ENCODE measurements at places on chromosomes 7 and 10.

DNA sequence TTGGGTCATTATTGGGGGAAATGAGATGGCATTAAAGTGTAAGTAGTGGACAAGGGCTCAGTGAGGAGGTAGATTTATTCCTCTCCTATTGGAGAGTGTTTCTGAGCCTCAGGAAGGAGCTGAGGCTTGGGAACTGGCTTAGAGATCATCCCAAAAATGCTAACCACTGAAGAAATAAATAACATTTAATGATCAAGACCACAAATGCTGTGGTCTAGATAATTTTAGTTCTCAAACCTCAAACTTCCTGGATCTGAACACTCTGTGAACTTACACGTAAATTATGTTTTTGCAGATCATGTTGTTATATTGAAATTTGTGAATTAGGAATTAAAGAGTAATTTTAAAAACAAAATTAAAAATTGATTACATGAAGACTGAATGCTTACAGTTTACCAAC lies 27.3 kb downstream of the MDFIC start:
- peaks cover 6% of the 10 kb centered on the region for H3K36me3 ChIP-seq
- no peak overlapping the region for H3K27ac ChIP-seq
- DNase-seq = no peak
- no peaks in the 10 kb centered on the region for H3K27me3 ChIP-seq
- no peaks in the 10 kb centered on the region for H3K4me1 ChIP-seq
- no peak overlapping the region for H3K4me3 ChIP-seq

DNA sequence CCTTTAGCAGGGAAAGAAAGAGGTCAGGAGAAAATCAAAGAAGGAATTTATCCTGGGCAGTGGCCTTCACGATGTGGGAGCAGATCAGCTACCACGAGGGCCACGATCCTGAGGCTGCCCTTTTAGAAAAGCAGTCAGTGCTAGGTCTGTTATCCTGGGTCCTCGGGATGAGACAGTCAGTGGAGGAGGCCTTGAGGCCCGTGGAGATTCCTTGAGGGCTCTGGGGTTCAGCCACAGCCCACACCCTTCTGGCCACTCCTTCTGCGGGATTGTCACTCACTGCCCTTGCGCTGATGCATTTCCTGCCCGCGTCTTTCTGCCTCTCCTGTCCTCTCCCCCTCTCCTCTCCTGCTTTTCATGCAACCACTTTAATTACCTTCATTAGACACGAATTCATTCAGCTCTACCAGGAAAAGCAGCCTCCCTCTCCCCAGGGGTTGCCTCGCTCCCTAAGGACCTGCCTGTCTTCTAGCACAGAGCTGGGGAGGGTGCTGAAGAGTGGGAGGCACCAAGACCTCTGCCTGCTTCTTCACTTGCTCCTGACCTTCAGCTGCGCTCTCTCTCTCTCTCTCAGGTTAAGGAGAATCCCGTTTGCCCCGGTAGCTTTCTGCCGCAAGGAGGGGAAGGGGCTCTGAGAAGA lies 42.6 kb upstream of the LRRC4 start:
- H3K36me3 ChIP-seq = peaks cover 6% of the 10 kb centered on the region
- H3K27ac ChIP-seq = no peak overlapping the region
- DNase-seq = no peak

- H3K36me3 ChIP-seq = no peaks in the 10 kb centered on the region
- H3K4me1 ChIP-seq = peaks cover 32% of the 10 kb centered on the region
- H3K27ac ChIP-seq = peak overlapping the region; percentile 88
- no peaks in the 10 kb centered on the region for H3K27me3 ChIP-seq
- no peak overlapping the region for H3K4me3 ChIP-seq
Observed at GRCh38 chr10:71695502-71696476, 23.8 kb downstream of the C10orf105 start.

- no peak overlapping the region for H3K27ac ChIP-seq
- no peak for DNase-seq
- no peaks in the 10 kb centered on the region for H3K27me3 ChIP-seq
- H3K4me3 ChIP-seq = peak overlapping the region; percentile 82
- no peaks in the 10 kb centered on the region for H3K36me3 ChIP-seq
Observed at GRCh38 chr10:100007231-100008141, 2.3 kb downstream of the DNMBP start.

GRCh38 chr7:141071855-141072547 lies 1.9 kb upstream of the TMEM178B start:
- peak overlapping the region; percentile 59 for H3K4me3 ChIP-seq
- no peak for DNase-seq
- H3K27me3 ChIP-seq = peaks cover 31% of the 10 kb centered on the region

DNA sequence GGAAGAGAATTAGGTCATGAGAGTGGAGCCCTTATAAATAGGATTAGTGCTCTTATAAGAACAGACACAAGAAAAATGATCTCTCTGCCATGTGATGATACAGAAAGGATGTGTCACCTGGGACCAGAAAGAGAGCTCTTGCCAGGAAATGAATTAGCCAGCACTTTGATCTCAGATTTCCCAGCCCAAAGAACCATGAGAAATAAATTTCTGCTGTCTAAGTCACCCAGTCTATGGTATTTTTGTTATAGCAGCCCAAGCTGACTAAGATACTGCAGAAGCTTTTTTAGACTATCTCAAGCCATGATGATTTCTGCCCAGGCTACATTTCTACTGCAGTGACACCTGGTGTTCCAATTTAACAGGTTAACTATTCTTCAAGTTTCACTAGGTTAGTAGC lies 84.8 kb downstream of the RSU1 start:
- H3K36me3 ChIP-seq = peaks cover 21% of the 10 kb centered on the region
- no peak overlapping the region for H3K27ac ChIP-seq
- no peaks in the 10 kb centered on the region for H3K4me1 ChIP-seq
- no peak overlapping the region for H3K4me3 ChIP-seq
- DNase-seq = no peak

DNA sequence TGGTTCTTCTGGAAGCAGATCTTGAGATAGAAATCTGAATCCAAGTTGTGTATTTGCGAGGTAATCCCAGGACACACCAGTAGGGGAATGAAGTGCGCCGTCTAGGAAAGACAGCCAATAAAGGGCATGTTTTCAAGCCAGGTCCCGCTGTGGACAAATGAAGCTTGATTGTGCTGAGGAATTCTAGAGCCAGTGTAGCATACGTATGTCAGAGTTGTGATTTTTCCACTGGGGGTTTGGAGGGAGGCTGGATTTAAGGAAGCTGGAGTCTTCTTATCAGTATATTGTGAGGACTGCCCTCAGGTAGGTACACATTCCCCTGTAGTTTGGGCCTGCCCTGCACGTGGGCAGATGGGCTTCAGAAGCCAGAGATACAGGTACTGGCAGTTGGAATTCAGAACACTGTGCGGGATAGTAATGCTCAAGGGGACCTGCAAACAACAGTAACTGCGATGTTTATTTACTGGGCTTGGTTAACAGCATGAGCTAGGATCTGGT lies 50.9 kb downstream of the GALNT11 start:
- H3K27me3 ChIP-seq = no peaks in the 10 kb centered on the region
- no peak overlapping the region for H3K4me3 ChIP-seq
- DNase-seq = no peak
- H3K27ac ChIP-seq = no peak overlapping the region
- no peaks in the 10 kb centered on the region for H3K36me3 ChIP-seq

- H3K36me3 ChIP-seq = no peaks in the 10 kb centered on the region
- H3K27me3 ChIP-seq = no peaks in the 10 kb centered on the region
- no peak for DNase-seq
- no peak overlapping the region for H3K4me3 ChIP-seq
- H3K27ac ChIP-seq = no peak overlapping the region
Observed at GRCh38 chr7:138477081-138477578, 17.1 kb downstream of the TRIM24 start.

DNA sequence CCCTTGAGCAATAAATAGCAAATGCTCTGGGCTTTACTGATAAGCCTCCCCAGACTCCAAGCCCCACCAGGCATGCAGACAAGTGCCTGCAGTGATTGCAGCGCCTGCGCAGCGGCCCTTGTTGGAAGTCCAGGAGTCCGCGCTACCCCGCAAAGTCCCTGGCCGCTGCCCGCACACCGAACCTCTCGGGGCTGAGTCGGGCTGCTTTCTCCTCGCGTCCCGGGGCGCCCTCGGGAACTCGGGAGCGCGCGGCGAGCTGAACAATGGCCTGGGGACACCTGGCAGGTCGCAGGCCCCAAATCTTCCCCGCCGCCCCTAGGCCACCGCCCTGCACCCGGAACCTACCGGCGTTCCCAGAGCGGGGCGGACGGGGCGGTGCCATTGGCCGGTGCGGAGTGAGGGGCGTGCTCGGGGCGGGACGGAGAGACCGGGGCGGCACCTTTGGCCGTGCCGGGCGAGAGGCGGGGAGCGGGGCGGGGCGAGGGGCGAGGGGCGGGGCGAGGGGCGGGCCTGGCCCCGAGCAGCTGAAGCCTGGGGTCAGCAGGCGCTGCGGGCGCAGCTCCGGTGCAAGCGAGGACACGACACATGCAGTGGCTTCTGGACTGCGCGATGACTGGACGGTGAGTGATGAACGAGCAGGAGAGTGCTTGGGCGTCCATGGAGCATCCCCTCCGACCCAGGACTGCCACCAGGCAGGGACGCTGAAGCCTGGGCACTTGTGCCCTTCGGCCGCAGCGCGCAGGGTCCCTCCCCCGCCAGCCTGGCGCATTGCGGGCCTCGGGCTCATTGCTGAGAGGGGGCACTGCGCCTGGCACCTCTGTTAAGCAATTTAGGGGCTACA lies at the start of gene RASSF4:
Gene RASSF4 (plus strand): TSS at position 556 of the 841 bp plus-strand sequence. CDS start 10,401 bp downstream, outside the sequence.
- no peaks in the 10 kb centered on the region for H3K27me3 ChIP-seq
- peak within 1 kb of the TSS; percentile 83 for H3K27ac ChIP-seq
- peak within 1 kb of the TSS; percentile 90 for H3K4me3 ChIP-seq
- H3K4me1 ChIP-seq = peaks cover 75% of the 10 kb centered on the region
- peaks cover 7% of the 10 kb centered on the region for H3K36me3 ChIP-seq
- peak; percentile 97 for DNase-seq

GRCh38 chr7:25852211-25852938 lies 299.6 kb upstream of the NFE2L3 start:
- peak overlapping the region; percentile 83 for H3K27ac ChIP-seq
- peaks cover 46% of the 10 kb centered on the region for H3K27me3 ChIP-seq
- peaks cover 33% of the 10 kb centered on the region for H3K4me1 ChIP-seq
- H3K36me3 ChIP-seq = no peaks in the 10 kb centered on the region
- H3K4me3 ChIP-seq = peak overlapping the region; percentile 28

DNA sequence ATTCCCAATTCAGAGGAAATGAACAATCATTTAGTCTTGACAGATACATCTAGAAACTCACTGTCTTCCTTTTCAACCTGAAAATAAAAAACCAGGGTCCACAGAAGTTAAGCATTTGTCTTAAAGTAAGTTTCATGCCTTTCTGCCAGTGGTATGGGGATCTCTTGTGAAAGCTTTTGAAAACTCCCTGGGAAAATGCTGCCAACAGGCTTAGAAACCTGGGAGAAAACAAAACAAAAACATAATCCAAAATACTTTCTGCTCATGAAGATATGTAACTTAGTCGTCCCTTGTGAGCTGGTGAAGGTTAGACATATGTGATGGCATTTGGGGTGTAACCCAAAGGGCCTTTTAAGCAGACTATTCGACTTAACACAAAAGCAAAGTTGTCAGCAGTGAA lies 66.4 kb upstream of the ZNF438 start:
- no peak overlapping the region for H3K4me3 ChIP-seq
- no peak for DNase-seq
- H3K27ac ChIP-seq = no peak overlapping the region
- no peaks in the 10 kb centered on the region for H3K4me1 ChIP-seq
- H3K36me3 ChIP-seq = no peaks in the 10 kb centered on the region

GRCh38 chr10:9654261-9654660 lies 1363.4 kb upstream of the CELF2 start:
- no peak for DNase-seq
- no peak overlapping the region for H3K27ac ChIP-seq
- H3K4me3 ChIP-seq = no peak overlapping the region

GRCh38 chr10:49299816-49300139 lies 808 bp downstream of the C10orf71 start:
- peak overlapping the region; percentile 41 for H3K4me3 ChIP-seq
- no peaks in the 10 kb centered on the region for H3K27me3 ChIP-seq
- H3K4me1 ChIP-seq = peaks cover 82% of the 10 kb centered on the region
- H3K36me3 ChIP-seq = peaks cover 3% of the 10 kb centered on the region
- peak overlapping the region; percentile 95 for H3K27ac ChIP-seq
- no peak for DNase-seq

- DNase-seq = no peak
- peaks cover 7% of the 10 kb centered on the region for H3K27me3 ChIP-seq
Observed at GRCh38 chr7:68143345-68143744, 1146.7 kb downstream of the TYW1 start.

DNA sequence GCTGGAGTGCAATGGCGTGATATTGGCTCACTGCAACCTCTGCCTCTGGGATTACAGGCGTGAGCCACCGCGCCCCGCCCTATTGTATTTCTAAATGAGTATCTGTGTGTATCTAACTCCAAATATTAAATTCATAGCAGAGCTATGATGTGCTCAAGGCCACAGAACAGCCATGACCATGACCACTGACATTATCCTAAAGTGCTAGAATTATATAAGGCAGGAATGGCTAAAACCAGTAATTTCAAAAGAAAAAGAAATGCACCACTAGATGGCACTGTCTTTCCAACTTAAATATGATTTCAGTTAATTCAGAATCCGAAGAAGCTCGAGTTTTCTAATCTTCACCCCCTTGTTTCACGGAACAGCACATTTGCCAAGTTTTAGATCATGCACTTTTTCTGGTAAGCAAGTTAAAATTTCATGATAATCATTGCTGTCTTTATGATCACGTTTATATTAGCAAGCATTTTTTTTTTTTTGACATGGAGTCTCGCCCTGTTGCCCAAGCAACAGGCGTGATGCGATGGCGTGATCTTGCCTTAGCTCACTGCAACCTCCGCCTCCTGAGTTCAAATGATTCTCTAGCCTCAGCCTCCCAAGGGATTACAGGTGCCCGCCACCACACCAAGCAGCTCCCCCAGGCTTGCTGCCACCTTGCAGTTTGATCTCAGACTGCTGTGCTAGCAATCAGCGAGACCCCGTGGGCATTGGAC lies 65.3 kb downstream of the OR13A1 start:
- no peak for DNase-seq
- no peak overlapping the region for H3K27ac ChIP-seq
- H3K4me3 ChIP-seq = no peak overlapping the region
- H3K4me1 ChIP-seq = no peaks in the 10 kb centered on the region
- peaks cover 6% of the 10 kb centered on the region for H3K27me3 ChIP-seq

GRCh38 chr7:6446838-6447580 lies 745 bp downstream of the DAGLB start:
- peak overlapping the region; percentile 54 for H3K4me3 ChIP-seq
- H3K27me3 ChIP-seq = no peaks in the 10 kb centered on the region
- peak; percentile 69 for DNase-seq
- peak overlapping the region; percentile 90 for H3K27ac ChIP-seq
- peaks cover 17% of the 10 kb centered on the region for H3K4me1 ChIP-seq

- H3K36me3 ChIP-seq = no peaks in the 10 kb centered on the region
- no peaks in the 10 kb centered on the region for H3K4me1 ChIP-seq
- peaks cover 2% of the 10 kb centered on the region for H3K27me3 ChIP-seq
- H3K4me3 ChIP-seq = no peak overlapping the region
Observed at GRCh38 chr7:148332191-148333186, 258.1 kb upstream of the C7orf33 start.

- H3K4me1 ChIP-seq = peaks cover 6% of the 10 kb centered on the region
- H3K36me3 ChIP-seq = peaks cover 96% of the 10 kb centered on the region
- no peak overlapping the region for H3K4me3 ChIP-seq
- no peaks in the 10 kb centered on the region for H3K27me3 ChIP-seq
Observed at GRCh38 chr7:107946881-107947280, 55.9 kb downstream of the DLD start.

- no peak overlapping the region for H3K4me3 ChIP-seq
- no peak for DNase-seq
- H3K27me3 ChIP-seq = no peaks in the 10 kb centered on the region
- H3K4me1 ChIP-seq = peaks cover 16% of the 10 kb centered on the region
- peaks cover 28% of the 10 kb centered on the region for H3K36me3 ChIP-seq
Observed at GRCh38 chr10:33189363-33189762, 145.1 kb downstream of the NRP1 start.
